ENCODE measurements at places on chromosomes 7 and 10. TPM values are rescaled to one million over a fixed set of nuclear protein-coding genes. Genes with fewer than 3 reads are reported as not detected.

Gene STEAP4
- total RNA-seq = not detected

Gene ARMC3
- total RNA-seq = 0.16 TPM

Gene PSMG3
- 28.3 TPM for total RNA-seq

- H3K4me3 ChIP-seq = no peak overlapping the region
- H3K4me1 ChIP-seq = no peaks in the 10 kb centered on the region
- no peak overlapping the region for H3K27ac ChIP-seq
- no peaks in the 10 kb centered on the region for H3K36me3 ChIP-seq
These were observed 232.6 kb upstream of the AUTS2 start for GRCh38 chr7:69365651-69366192.

- H3K4me3 ChIP-seq = no peak overlapping the region
- no peaks in the 10 kb centered on the region for H3K27me3 ChIP-seq
- no peaks in the 10 kb centered on the region for H3K36me3 ChIP-seq
- H3K27ac ChIP-seq = no peak overlapping the region
- no peaks in the 10 kb centered on the region for H3K4me1 ChIP-seq
- DNase-seq = no peak
These were observed 60.8 kb upstream of the HABP2 start for GRCh38 chr10:113491967-113492565.

GRCh38 chr7:151104411-151105235, 18.3 kb downstream of the AGAP3 start:
- no peaks in the 10 kb centered on the region for H3K27me3 ChIP-seq
- peak overlapping the region; percentile 34 for H3K4me3 ChIP-seq
- peak; percentile 91 for DNase-seq
- H3K27ac ChIP-seq = peak overlapping the region; percentile 82

- H3K27me3 ChIP-seq = no peaks in the 10 kb centered on the region
- no peak overlapping the region for H3K4me3 ChIP-seq
- no peaks in the 10 kb centered on the region for H3K4me1 ChIP-seq
These were observed 34.1 kb upstream of the KCNMA1 start for GRCh38 chr10:77671594-77672252.

Gene WEE2
- 0.16 TPM for total RNA-seq

Gene NUTM2B
- total RNA-seq = 0.35 TPM

GRCh38 chr7:22587322-22587721, 87.3 kb upstream of the STEAP1B start:
- no peak for DNase-seq
- peaks cover 36% of the 10 kb centered on the region for H3K4me1 ChIP-seq
- H3K27me3 ChIP-seq = no peaks in the 10 kb centered on the region

- H3K36me3 ChIP-seq = no peaks in the 10 kb centered on the region
- H3K4me1 ChIP-seq = no peaks in the 10 kb centered on the region
- no peak for DNase-seq
- no peaks in the 10 kb centered on the region for H3K27me3 ChIP-seq
These were observed 232.3 kb upstream of the KLF6 start for GRCh38 chr10:4017336-4017735.

GRCh38 chr7:18566829-18567228, 71.3 kb downstream of the HDAC9 start:
- no peaks in the 10 kb centered on the region for H3K27me3 ChIP-seq
- no peak overlapping the region for H3K27ac ChIP-seq
- peak; percentile 8 for DNase-seq

GRCh38 chr7:32336726-32337125, 153.5 kb downstream of the LSM5 start:
- H3K4me3 ChIP-seq = no peak overlapping the region
- H3K36me3 ChIP-seq = no peaks in the 10 kb centered on the region
- DNase-seq = no peak
- H3K27me3 ChIP-seq = no peaks in the 10 kb centered on the region
- no peaks in the 10 kb centered on the region for H3K4me1 ChIP-seq
- H3K27ac ChIP-seq = no peak overlapping the region

GRCh38 chr7:66682350-66683093, 53.8 kb downstream of the KCTD7 start:
- H3K27ac ChIP-seq = no peak overlapping the region
- peak; percentile 69 for DNase-seq
- no peaks in the 10 kb centered on the region for H3K4me1 ChIP-seq
- H3K4me3 ChIP-seq = peak overlapping the region; percentile 82

- H3K27ac ChIP-seq = no peak overlapping the region
- H3K27me3 ChIP-seq = no peaks in the 10 kb centered on the region
- H3K4me1 ChIP-seq = no peaks in the 10 kb centered on the region
- no peaks in the 10 kb centered on the region for H3K36me3 ChIP-seq
- H3K4me3 ChIP-seq = no peak overlapping the region
- DNase-seq = no peak
These were observed 4.9 kb downstream of the GCK start for GRCh38 chr7:44184206-44184872.

- H3K27me3 ChIP-seq = no peaks in the 10 kb centered on the region
- no peak overlapping the region for H3K27ac ChIP-seq
- no peaks in the 10 kb centered on the region for H3K36me3 ChIP-seq
These were observed 50.0 kb upstream of the GRB10 start for GRCh38 chr7:50832744-50833143.

GRCh38 chr7:32319012-32319382, 171.2 kb downstream of the LSM5 start:
- H3K27ac ChIP-seq = no peak overlapping the region
- H3K4me1 ChIP-seq = no peaks in the 10 kb centered on the region
- DNase-seq = peak; percentile 16

- no peaks in the 10 kb centered on the region for H3K36me3 ChIP-seq
- H3K27ac ChIP-seq = no peak overlapping the region
- no peaks in the 10 kb centered on the region for H3K27me3 ChIP-seq
- H3K4me3 ChIP-seq = no peak overlapping the region
- DNase-seq = no peak
- H3K4me1 ChIP-seq = no peaks in the 10 kb centered on the region
These were observed 500.8 kb upstream of the ANKRD30A start for GRCh38 chr10:36624551-36625100.

Gene RAB19
- 15.0 TPM for total RNA-seq

DNA sequence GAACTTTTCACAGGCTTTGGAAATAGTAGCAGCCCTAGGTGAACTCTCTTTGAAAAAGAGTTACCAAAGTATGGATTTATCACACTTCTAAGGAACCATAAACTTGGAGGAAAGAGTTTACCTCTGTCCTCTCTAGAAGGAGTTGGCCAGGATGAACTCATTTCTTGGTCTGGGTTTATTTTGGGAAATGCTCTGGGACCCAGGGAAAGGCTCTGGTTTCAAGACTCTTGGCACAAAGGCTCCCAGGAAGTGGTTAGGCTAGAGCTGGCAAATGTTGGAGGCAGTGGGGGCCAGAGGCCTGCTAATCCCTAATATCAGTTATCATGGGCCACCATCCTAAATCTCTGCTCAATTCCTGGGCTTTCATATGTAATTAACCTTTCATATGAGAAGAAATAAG, 36.3 kb upstream of the CDK6 start:
- H3K4me1 ChIP-seq = peaks cover 9% of the 10 kb centered on the region
- H3K27me3 ChIP-seq = no peaks in the 10 kb centered on the region
- no peak overlapping the region for H3K4me3 ChIP-seq
- H3K36me3 ChIP-seq = no peaks in the 10 kb centered on the region

DNA sequence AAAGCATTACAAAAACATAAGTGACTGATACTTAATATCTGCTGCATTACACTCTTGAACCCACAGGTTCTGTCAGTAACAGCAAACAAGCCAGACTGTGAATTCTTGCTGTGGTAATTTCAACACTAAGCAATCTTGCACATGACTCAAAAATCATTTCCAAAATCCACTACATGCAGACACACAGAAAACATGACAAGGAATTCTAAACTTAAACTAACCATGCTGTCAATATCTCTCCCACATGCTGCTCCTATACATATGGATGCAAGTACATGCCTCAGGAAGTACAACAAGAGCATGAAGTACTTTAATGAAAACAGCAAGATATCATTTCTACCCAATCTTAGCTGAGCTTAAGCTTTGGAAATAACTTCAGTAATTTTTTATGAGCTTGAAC, 890.2 kb upstream of the KCND2 start:
- DNase-seq = no peak
- no peaks in the 10 kb centered on the region for H3K27me3 ChIP-seq
- no peaks in the 10 kb centered on the region for H3K4me1 ChIP-seq
- H3K27ac ChIP-seq = no peak overlapping the region
- no peaks in the 10 kb centered on the region for H3K36me3 ChIP-seq

DNA sequence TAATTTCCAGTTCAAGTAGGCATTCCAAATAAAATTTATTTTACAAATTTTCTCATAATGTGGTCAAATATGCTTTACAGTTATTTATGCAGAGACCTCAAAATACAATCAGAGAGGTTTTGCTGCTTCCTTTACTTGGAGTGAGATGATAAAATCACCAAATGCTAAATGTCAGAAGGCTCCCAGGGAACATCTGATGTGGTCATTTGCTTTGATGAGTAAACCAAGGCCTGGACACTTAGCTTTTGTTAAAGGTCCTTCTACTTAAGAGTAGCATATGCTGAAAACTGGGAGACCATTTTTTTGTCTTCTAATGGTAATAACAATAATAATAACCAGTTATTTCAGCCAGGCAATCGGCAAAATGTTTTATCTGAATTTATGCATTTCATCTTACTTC, 60.6 kb upstream of the AKR1E2 start:
- no peaks in the 10 kb centered on the region for H3K27me3 ChIP-seq
- no peak overlapping the region for H3K4me3 ChIP-seq
- DNase-seq = no peak
- H3K36me3 ChIP-seq = no peaks in the 10 kb centered on the region
- no peak overlapping the region for H3K27ac ChIP-seq

Measured in GM23338 (cell line).